Stimulated activated CD4-positive, alpha-beta T cell treated with anti-CD3 and anti-CD28 coated beads, Interleukin-15, amount 100 ng/mL, for 1 hour (primary cell): ENCODE measurements at places on chromosomes 1 and 21.

- DNase-seq, result no peak
Measured at GRCh38 chr1:172431721-172432192, 11.3 kb downstream of the C1orf105 start.

DNA sequence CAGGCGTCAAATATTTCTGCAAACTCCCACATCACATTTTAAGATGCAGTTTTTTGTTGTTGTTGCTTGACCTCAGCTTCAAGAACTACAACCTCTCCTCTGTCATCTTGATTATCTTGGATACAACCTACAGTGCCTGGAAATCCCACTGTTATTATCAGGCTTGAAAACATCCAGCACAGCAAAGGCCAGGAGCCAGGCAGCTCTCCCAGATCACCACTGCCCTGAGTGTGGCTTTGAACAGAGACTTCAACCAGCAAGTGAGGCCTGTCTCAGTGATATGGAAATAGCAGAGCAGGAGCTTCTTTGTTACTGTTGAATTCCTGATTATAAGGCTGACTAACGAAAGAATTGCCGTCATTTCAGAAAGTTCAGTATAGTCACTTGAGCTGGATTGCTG is 28.5 kb downstream of the CCDC190 start:
- no peak for DNase-seq

DNA sequence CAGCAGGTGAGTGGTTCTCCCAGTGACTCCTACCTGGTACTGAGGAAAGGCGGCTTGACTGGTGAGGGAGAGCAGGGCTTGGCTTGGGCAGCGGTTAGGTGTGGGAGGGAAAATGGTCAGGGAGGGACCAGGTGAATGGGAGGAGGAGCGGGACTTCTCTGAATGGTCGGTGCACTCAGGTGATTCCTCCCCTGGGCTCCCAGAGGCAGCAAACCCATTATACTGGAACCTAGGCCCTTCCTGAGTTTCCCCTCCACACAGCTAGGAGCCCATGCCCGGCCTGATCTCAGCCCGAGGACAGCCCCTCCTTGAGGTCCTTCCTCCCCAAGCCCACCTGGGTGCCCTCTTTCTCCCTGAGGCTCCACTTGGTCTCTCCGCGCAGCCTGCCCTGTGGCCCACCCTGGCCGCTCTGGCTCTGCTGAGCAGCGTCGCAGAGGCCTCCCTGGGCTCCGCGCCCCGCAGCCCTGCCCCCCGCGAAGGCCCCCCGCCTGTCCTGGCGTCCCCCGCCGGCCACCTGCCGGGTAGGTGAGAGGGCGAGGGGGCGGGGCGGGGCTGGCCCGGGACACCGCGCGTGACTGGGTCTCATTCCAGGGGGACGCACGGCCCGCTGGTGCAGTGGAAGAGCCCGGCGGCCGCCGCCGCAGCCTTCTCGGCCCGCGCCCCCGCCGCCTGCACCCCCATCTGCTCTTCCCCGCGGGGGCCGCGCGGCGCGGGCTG is 2.3 kb downstream of the ARTN start:
- no peak for DNase-seq

GRCh38 chr1:246779561-246780175 is 55.5 kb downstream of the SCCPDH start:
- no peak for DNase-seq

DNA sequence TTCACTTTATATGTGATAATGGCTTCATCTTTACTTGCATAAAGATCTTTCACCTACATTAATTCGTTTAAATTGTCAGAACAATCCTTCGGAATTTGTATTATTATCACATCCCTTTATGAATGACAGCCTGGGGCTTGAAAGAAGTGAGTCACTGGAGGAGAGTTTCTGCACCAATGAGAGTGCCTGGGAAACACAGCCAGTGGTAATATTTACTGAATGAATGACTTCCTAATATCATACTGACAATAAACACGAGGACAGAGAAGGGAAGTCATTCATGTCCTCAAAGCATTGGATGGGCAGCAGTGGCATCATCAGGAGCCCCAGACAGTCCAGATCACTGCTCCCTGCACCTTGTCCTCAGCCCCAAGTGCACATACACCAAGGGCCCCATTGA is 40.7 kb upstream of the PDE4B start:
- no peak for DNase-seq

DNA sequence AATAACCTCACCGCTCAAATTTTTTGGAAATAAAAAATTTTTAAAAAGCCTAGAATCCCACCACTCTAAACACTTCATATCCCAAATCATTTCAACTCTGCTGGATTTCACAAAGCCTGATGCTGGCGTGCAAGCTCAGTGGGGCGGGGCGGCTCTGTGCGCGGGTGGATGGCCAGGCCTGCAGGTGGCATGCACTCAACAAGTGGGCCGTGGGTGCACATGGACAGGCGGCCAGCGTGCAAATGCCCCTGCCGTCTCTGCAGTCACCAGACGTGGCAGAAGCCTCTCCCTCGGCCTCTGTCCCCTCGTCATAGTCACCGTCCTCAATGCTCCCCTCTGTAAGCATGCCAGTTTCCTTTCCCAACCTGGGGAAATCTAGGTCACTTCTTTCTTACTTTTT is 6.6 kb upstream of the PDE9A start:
- DNase-seq, result no peak

DNA sequence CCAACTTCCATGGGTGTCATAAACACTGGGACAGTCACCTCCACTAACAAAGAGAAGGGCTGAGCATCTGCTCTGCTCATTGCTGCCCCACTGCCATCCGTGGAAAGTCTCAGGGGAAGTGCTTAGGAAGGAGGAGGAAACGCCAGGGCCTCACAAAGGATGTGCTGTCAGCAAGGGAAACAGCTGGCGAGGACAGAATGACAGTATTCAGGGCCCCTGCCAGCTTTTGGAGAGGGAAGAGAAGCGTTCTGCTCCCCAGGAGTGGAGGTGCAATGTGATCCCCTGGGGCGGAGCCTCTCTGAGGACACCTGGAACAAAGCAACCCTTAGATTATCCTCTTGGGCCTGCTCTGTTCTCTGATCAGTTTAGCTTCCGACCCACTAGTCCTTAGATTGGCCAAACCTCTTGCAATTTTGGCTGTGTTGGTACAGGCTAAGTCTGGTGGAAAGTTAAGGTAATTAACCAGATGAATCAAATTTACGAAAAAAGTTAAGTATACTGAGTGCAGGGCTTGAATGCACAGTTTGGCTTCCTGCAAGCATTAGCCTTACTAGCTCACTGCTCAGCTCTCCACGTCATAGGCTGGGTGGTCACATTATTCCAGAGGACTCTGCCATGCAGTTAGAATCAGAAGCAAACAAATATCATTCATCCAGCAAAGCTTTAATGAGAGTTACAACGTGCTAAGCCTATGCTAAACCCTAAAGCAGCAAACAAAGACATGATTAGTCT is 170.2 kb upstream of the NFIA start:
- DNase-seq, result no peak

DNA sequence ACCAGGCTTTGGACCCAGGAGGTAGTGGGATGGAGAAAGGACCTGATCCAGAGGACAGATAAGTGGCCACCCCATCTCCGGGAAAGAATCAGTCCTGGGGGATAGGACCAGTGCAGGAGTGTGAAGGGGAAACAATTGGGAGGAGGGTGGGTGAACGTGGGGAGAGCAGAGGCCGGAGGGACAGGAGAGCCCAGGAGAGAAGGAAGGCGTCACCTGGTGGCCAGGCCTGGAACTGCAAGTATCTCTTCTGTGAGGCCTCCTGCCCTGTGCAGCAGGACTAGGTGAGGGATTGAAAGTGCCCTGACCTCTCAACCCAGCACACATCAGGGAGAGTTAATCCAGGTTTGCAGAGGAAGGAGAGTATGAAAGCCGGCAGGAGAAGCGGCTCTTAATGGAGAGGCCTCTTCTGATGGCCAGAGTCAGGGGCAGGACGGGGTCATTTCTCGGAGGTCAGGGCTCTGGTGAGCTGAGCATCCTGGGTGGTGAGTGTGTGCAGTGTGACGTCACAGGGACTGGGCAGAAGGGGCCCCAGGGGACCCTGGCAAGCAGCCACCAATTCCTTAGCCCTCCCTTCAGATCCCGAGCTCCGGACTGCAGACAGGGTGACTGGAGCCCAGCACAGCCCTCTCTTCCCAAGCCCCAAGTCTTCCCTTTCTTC is 9.2 kb upstream of the LAD1 start:
- DNase-seq, result peak; percentile 27

DNA sequence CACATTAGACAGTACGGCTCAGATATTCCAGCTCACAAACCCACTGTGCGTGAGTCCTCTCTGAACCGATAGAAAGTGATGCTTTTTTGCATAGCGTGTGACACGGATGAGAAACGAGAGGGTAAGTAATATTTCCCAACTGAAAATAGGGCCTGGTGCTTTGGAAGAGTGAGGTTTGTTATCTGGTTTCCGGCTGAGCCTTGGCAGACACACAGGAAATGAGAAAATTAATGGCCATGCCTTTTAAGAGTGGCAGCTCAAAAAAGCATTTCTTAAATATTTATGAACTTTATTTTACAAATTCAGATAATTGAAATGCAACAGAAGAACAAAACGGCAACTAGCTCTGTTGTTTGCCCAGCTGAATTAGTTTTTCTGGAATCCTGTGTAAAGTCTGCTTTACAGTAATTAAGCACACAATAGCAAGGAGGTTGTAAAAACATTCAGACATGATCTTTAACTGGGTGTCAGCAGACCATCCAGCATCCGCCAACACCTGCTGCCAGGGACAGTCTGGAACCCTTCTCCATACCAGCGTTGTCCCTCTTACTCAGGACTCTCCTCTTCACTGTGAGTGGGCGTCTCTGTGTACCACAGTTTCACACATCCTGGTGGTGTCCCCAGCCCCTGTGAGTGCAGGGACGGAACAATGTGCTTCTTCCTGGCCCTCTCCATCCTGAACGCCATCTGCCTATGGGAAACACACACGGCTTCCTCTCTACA is 155.4 kb downstream of the PGBD5 start:
- DNase-seq, result no peak

DNA sequence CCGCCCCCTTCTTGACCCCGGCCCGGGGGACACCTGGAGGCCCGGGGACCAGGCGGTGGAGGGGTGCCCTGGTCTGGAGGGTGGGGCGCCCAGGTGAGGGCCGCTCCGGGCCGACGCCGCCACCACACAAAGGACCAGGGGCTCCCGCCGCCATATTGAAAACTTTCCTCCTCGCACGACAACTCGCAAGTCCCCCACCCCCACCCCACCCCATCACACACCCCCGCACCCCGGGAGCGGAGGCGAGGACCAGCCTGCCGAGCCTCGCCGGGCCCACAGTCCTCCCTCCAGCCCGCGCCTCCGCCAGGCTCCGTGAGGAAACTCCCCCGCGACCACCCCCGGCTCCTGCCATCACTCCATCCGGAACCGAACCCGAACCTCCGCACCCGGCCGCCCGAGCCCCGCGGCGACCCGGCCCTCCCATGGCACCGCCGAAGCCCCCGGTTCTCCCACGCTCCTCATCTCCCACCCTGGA is 733 bp downstream of the KDM5B start:
- no peak for DNase-seq

DNA sequence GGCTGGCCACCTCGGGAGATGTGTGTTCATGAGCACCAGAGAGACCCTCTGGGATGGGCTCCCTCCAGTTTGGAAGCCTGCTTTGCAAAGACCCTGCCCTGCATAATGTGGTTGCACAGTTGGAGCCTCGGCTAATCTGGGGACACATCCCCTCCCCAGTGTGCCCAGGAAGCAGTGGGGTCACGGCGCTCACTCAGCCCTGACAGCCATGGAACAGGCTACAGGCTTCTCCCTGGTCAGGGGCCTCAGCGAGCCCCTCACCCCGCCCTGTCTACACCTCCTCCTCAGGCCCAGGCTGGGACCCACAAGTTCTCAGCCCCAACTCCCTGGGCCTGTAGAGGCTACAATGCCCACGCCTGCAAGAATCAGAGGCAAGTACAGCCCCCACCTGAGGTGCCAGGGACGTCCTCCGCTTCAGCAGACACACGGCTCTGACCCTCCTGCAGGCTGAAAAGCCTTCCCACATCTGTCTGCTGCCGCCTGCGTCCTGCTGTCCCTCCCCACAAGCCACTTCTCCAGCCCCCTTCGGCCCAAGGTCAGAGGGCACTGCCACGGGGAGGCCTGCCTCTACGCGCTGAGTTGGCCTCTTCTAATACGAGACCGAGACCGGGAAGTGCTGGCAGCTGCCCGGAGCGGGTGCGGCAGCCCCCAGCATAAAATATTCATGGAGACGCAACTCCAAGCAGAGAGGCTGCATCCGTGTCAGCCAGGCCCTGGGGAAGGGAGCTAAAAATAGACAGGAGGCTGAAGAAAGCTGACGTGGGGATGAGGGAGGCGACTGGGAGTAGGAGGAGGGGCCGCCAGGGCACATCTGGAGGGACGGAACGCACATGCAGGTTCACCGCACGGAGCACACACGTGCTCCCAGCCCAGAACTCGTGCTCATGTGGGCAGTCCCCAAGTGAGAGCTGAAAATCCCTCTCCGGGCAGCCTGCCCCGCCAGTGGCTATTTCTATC is 15.2 kb upstream of the GPR153 start:
- no peak for DNase-seq

GRCh38 chr1:81562934-81563333 is 237.8 kb upstream of the ADGRL2 start:
- no peak for DNase-seq

GRCh38 chr1:245877976-245878375 is 629.1 kb downstream of the SMYD3 start:
- no peak for DNase-seq

- no peak for DNase-seq
Measured at GRCh38 chr1:2179283-2180013, 15.1 kb downstream of the FAAP20 start.
